ENCODE measurements at places on chromosomes 3 and 15.

GRCh38 chr3:122469659-122470058, 45.1 kb downstream of the KPNA1 start:
- DNase-seq, result no peak

GRCh38 chr3:76765511-76765910, 274.4 kb upstream of the ROBO2 start:
- no peak for DNase-seq

- DNase-seq, result no peak
Measured at GRCh38 chr15:49758456-49758855, 137.6 kb downstream of the DTWD1 start.

DNA sequence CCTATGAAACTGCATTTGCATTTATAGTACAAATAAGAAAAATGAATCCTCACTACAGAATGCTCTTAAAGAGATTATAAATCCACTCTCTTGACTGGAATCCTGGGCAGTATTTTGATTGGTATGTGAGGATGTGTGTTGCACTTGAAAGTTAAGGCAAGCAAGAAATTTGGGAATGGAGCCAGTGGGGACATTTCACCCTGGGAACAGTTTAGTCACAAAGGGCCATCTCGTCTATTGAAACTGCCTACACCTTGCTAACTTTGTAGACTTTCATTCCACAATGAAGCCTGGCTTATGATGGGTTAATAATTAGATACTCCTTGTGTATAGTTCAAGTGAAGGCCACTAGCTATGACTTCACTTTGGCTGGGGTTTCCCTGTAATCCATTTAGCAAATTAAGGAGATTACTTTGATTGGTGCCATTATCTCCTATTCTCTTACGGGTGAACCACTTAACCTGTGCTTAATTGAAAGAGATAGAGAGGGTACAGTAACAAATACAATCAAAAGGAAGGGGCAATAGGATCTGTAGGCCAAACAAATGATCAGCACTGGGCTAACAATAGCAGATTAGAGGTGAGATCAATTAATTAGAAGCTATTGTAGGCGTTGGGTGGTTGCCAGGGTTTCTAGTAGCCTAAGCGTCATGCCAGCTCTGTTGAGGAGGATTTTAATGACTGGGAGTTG, 146.9 kb upstream of the RARB start:
- DNase-seq, result no peak

- DNase-seq, result no peak
Measured at GRCh38 chr3:147582642-147583041, 173.5 kb downstream of the ZIC1 start.

GRCh38 chr15:76289582-76289981, 21.7 kb downstream of the ETFA start:
- DNase-seq, result no peak

DNA sequence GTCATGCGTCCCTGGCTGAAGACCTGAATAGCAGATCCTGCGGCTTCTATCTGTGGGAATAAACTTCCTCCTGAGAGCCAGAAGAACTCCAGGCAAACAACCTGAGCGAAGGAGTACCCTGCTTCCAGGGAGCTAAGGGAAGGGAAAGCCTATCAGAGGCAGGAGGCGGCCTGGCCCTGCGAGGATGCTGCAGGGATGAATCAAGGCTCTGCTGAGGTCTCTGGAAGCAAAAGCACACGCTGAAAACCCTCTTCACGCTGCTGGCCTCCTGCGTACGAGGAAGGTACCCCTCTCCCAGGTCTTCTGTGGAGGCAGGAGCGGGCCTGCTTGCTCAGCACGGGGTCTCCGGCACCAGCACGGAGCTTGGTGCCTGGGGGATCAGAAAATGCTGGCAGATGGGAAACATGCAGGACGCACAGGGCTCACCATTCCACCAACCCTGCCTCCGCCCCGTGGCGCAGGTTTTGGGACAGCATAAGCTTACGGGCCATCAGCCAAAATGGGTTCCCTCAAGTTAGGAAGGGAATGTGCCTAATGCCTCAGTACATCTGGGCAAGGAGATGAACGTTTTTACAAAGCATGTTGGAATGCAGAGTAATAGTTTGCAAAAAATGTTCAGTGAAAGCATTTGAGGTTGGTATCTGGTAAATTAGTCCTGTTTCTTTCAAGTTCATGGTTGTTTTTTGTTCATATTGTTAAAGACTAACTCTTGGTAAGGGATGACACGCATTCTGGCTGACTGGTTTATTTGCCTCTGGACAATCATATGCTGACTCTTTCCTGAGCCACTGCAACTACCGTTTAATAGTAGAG, 72.3 kb downstream of the CHSY1 start:
- DNase-seq, result no peak

GRCh38 chr3:172869368-172869771, 118.8 kb downstream of the ECT2 start:
- no peak for DNase-seq

DNA sequence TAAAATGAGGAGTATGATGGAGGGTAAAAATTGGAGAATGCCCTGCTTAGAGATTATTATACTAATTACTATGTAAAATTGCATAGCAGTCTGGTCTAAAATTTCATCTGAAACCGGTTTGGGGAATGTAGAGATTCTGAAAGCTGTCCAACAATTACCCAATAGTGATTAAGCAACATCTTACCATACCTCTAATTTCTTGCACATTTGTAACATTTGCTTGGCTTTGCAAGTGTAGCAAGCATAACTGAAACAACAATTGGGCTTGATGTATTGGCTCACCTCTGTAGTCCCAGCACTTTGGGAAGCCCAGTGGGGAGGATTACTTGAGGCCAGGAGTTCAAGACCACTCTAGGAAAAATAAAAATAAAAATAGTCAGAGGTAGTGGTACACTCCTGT, 17.4 kb downstream of the AADACL2 start:
- no peak for DNase-seq

DNA sequence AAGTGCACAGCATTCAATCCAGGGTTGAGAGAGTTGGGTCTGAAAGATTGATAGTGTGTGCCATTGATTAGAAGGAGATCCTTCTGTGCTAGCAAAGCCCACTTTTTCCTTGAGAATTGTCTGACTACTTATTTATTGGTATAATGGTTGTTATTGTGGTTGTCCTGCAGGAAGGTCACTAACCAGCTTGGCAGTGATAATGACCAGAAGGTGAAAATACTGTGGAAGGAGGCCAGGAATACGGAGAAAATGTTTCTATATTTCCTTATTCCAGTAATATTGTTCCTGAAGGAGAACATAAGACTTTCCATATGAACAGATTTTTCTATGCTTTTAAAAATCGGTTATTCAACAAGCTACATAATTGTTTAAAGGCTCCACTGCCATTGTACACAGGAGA, 115.8 kb upstream of the CTDSPL start:
- DNase-seq, result no peak

- DNase-seq, result no peak
Measured at GRCh38 chr3:149381173-149382100, 4.0 kb upstream of the TM4SF1 start.

- no peak for DNase-seq
Measured at GRCh38 chr3:13051581-13051980, 21.6 kb downstream of the IQSEC1 start.

GRCh38 chr15:73717802-73718201, 33.6 kb downstream of the CD276 start:
- DNase-seq, result no peak

GRCh38 chr3:196414469-196414868, 17.8 kb downstream of the UBXN7 start:
- no peak for DNase-seq

GRCh38 chr15:100918690-100919480, at the start of gene LRRK1:
Gene LRRK1 (plus strand): TSS chr15:100919357. CDS start chr15:100924633, 5,276 bp downstream.
- no peak for DNase-seq

- DNase-seq, result no peak
Measured at GRCh38 chr15:28021281-28022039, 77.7 kb downstream of the OCA2 start.

- no peak for DNase-seq
Measured at GRCh38 chr3:190323246-190323626, 990 bp upstream of the CLDN1 start.

GRCh38 chr3:195150181-195151118, 120.5 kb downstream of the XXYLT1 start:
- no peak for DNase-seq

DNA sequence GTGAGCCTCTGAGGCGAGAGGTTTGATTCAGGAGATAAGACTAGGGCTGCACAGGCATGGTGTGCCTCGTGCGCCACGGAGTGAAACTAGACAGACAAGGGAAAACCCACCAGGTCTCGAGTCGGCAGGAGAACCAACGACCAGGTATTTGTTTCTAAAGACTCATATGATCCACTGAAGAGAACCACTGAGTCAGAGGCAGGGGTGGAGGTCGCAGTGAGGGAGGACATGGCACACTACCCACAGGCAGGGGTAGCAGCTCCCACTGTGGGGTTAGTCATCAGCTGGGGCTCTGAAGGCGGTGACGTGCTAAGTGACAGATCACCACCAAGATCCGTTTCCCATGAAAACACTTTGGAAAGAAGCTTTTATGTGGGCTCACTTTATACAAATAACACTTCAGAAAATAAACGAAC, 45.7 kb downstream of the CHSY1 start:
- peak; percentile 70 for DNase-seq

GRCh38 chr15:38613085-38613484, 48.5 kb upstream of the RASGRP1 start:
- DNase-seq, result no peak

DNA sequence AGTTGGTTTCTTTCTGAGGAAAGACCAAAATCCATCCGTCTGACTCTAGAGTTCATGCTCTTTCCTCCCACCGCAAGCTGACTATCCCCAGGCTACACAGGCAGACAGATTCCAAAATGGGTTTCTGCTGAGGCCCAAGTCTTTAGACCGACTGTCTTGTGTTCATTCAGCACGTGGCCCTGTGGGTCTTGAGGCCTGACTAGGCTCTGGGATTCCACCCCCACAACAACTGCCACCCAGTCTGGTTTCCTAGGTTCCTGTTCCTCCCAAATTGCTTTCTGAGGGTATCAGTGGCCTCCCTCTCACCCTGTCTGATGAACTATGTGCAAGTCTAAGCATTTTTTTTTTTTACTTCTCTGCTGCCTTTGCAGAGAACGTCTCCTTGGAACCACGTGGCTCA, 67.7 kb downstream of the CYP19A1 start:
- DNase-seq, result no peak

GRCh38 chr3:132283916-132284405, 33.2 kb upstream of the ACP3 start:
- no peak for DNase-seq

GRCh38 chr15:65184868-65185717, at the start of gene CLPX:
Gene CLPX (minus strand): TSS chr15:65185342. CDS start chr15:65185153, 189 bp downstream.
- peak; percentile 60 for DNase-seq

DNA sequence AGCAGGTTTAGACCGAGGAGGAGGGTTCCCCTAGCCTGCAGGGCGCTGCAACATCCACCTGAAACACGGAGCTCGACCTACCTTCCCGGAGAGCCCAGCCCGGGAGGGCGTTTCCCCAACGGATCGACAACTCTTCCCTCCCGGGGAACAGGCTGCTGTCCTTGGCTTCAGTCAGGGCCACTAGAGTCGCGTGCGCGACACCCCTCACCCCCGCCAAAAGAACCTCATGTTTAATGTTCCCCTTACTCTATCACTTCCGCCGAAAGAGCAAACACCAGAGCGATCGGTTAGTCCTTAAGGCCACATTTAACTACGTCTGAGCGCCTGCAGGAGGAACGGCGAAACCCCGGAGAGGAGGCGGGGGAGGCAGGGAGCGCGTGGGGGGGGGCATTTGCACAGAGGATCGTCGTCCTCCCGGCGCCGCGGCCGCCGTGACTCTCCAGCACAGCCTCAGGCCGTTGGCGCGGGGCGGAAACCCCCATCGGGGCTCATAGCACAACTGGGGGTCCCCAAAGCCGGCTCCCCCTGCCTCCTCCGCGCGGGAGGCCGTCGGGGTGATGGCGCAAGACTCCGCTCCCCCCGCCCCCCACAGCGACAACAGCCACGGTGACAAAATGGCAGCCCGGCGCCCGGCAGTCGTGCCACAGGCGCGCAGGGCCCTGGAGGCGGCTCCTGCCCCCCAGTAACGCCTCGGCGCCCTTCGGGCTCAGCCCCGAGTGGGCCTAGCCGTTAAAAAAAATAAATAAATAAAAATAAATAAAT, 3.2 kb downstream of the ANP32A start:
- peak; percentile 58 for DNase-seq

DNA sequence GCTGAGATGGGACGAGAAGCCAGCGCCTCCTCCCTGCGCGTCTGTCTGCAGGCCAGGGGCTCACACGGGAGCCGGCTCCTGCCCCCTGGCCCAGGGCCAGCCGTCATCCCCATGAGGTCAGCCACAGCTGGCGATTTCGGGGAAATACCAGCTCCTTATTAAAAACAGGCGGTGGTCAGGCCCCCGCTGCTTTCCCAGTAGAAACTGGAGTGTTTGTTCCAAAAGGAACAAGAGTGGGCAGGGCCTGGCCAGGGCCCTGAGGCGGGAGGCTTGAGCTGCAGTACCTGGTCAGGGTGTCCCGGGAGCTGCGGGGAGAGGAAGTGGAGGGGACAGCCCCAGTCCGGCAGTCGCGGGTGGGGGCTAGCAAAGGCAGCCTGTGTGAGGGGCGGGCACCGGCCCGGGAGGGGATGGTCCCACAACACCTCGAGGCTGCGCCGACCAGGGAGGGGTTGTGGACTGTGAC, 17.8 kb downstream of the MYL3 start:
- no peak for DNase-seq

- DNase-seq, result no peak
Measured at GRCh38 chr3:24850245-24850644, 355.6 kb upstream of the THRB start.

GRCh38 chr3:128872282-128872681, 7.1 kb upstream of the ACAD9 start:
- DNase-seq, result no peak

- DNase-seq, result no peak
Measured at GRCh38 chr3:135260025-135260424, 465.0 kb downstream of the EPHB1 start.

DNA sequence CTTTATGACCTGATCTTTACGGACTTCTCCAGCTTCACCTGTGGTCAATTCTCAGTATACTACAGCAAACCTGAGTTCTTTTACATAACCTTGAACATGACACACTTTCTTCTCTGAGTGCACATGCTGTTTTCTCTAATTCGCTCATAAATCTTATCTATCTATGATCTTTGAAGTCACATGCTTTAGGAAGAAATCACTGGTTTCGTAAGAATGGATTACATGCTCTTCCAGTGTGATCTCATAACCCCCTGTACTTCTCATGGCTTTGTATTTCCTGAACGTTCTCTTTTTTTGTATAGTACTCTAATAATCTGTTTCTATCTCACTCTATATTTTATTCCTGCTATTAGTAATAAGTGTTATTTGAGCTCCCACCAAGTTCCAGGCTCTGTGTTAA, 1165.2 kb downstream of the TBL1XR1 start:
- DNase-seq, result no peak

DNA sequence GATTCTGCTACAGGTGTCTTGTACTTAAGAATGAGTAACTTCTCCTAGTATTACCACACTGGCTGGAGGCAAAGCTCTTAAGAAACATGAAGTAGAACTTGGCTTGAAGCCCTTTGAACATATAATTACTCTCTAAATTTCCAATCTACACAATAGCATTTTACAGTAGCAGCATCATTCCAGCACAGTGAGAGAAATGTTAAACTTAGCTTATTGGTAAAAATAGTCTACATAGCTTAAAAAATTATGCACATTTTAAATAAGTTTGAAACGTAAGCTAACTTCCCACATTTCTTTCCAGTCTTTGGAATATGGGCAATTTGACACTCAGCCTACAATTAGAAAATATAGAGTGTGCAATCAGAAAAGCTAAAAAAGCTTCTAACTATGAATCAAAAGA, 32.8 kb upstream of the TOP2B start:
- DNase-seq, result no peak
